ENCODE measurements at places on chromosomes 7 and 10.

- DNase-seq = no peak
Observed at GRCh38 chr7:151599401-151600227, 79.9 kb upstream of the RHEB start.

DNA sequence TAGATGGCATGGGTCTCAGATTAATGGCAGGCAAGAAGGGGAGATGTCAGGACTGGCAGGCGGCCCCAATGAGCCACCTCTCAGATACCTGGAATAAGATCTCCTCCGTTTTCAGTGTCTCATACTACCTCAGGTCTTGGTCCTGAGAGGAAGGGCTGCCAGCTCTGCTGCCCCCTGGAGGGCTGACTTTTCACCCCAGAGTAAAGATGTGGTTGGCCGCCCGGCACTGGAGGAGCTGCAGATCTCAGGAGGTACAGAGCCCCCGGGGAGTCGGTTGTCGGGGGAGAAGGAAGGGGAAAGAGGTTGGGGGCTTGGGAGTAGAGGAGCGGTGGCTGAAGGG lies 642 bp upstream of the COL13A1 start:
- peak; percentile 2 for DNase-seq

GRCh38 chr10:91590142-91590903 lies 42.5 kb downstream of the PPP1R3C start:
- no peak for DNase-seq

DNA sequence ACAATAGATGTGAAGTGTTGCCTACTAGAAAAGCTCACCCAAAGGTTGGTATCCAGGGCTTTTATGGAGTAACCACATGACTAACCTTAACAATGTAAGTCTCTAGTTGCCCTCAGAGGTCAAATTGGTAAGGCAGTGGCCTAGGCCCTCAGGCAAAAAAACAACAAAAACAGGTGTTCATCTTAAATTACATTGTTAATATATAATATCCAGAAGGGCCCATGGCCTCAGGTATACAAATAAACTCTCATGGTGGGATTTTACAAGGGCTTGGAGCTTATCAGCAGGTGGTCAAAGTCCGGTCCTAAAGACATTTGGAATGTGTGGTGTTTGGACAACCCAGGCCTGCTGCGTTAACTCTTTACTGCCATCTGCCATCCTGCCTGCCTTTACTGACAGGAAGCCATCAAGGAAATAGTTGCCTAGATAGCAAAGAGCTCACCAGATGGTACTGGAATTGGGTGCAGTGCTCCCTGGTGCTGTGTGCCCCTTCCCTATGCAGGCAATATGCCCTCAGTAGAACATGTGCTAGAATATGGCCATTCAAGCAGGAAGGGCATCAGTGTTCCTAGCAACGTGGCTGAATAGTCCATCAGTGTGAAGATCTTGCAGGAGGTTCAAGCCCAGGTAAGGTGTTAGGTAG lies 36.2 kb downstream of the TOMM7 start:
- DNase-seq = no peak

Data from NCI-H2171 (cell line).